NCI-H82 (cell line): ENCODE measurements at places on chromosomes 3 and 15.

DNA sequence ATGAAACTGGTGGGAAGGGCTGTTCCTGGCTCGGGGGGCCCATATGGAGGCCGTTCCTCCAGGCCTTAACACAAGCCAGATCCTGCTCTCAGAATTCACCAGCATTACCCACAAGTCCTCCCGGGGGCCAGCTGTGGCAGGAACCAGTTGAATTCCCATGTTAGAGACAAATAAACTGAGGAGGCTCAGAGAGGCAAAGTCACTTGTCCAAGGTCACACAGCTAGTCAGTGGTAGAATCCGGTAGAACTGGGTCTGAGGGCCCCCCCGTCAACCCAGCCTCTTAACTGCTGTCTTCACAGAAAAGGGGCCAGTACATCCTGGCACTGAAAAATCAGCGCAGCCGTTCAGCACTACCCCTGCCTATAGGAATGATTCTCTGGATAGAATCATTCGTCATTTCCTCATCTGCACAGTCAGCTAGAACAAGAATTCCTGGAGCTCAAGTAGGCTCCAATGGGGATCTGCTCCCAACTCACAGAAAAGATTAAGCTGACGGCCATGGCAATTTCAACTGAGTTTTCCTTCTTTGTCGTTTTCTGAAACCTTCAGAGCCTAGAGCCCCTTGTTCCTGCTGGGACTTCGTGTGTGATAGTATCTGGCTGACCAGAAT, 12.2 kb upstream of the TSEN2 start:
- no peak for DNase-seq

- DNase-seq = peak; percentile 76
Measured at GRCh38 chr15:71730277-71731144, 79.8 kb upstream of the NR2E3 start.

- no peak for DNase-seq
Measured at GRCh38 chr3:166223120-166223519, 385.9 kb upstream of the BCHE start.

DNA sequence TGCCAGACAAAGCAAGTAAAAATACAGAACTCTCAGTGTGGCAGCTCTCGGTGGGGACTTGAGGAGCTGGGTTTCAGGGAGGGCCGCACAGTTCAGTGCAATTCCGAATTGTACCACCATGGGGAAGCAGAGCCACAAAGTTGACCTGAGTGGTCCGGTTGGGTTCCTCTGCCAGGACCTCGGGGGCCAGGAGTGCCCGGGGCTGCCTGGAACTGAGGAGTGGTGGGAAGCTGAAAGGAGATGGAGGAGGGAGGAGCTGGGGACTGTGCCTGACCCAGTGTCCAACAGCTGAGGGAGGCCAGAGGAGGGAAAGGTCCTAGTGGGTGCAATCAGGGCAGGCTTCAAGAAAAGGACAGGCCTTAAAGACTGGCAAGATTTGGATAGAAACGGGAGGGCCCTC, 32.2 kb upstream of the TRH start:
- peak; percentile 86 for DNase-seq

GRCh38 chr3:44643024-44643423, 5.5 kb upstream of the ZNF35 start:
- no peak for DNase-seq

GRCh38 chr15:77569729-77570125, 63.0 kb downstream of the LINGO1 start:
- peak; percentile 92 for DNase-seq

GRCh38 chr3:174945951-174946350, 86.8 kb downstream of the NAALADL2 start:
- DNase-seq = no peak

DNA sequence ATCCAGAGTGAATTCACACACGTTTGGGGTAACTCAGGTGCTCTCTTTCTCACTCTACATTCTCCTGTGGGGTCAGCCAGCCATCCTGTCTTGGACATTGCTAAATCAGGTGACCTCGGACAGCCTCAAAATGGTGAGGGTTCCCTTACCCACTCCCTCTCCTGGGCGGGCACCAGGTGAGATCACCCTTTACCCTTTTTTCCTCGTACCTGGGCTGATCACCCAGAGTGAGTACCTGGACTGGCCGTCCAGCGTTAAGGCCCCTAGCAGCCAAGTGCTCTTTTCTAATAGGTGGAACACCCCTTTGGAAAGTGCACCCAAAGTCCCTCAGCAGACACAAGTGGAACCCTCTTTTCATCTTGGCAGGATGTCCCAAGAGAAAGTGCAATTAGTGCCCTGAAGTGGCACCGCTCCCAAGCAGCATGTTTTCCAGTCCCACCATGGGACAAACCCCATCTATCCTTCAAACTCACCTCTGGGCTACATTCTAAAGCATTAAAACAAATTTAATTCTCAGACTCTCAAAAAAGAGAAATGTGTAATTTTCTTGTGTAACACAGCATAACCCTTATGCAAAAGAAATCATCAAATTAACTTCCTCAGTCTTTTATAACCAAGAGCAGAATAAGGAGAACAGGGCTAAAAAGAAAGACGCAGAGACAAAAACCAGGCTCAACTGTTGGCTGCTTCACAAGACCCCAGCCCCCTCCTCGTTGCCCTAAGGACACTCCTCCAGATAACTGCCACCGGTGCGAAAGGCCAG, 20.7 kb downstream of the TRANK1 start:
- no peak for DNase-seq

- DNase-seq = no peak
Measured at GRCh38 chr3:61257148-61257547, 5.9 kb upstream of the FHIT start.
